CD4-positive, alpha-beta T cell treated with Interleukin-2 at 100 ng/mL for 4 hours (primary cell): ENCODE measurements at places on chromosomes 16 and 17.

- no peak for DNase-seq
Measured at GRCh38 chr17:77649717-77650211, 308.7 kb upstream of the TNRC6C start.

DNA sequence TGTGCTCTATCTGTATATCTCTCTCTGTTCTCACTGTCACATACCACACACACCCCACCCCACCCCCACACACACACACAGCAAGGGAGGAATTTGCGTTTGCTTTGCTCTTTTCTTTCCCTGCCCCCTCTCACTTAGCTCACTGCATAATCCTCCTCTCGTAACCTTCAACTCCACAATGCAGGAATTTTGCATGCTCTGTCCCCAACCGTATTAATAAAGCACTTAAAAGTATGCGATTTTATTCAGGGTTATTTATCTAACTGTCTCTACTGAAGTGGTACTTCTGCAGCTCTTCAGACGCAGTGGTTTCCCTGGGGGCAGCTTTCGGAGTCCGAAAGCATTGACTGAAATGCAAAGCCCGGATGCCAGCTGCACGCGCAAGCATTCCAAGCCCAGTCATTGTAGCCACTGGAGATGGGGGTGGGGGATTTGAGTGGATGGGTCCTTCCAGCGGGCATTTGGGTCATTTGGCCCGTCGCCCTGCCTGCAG is 105.4 kb upstream of the RBFOX1 start:
- DNase-seq: no peak

DNA sequence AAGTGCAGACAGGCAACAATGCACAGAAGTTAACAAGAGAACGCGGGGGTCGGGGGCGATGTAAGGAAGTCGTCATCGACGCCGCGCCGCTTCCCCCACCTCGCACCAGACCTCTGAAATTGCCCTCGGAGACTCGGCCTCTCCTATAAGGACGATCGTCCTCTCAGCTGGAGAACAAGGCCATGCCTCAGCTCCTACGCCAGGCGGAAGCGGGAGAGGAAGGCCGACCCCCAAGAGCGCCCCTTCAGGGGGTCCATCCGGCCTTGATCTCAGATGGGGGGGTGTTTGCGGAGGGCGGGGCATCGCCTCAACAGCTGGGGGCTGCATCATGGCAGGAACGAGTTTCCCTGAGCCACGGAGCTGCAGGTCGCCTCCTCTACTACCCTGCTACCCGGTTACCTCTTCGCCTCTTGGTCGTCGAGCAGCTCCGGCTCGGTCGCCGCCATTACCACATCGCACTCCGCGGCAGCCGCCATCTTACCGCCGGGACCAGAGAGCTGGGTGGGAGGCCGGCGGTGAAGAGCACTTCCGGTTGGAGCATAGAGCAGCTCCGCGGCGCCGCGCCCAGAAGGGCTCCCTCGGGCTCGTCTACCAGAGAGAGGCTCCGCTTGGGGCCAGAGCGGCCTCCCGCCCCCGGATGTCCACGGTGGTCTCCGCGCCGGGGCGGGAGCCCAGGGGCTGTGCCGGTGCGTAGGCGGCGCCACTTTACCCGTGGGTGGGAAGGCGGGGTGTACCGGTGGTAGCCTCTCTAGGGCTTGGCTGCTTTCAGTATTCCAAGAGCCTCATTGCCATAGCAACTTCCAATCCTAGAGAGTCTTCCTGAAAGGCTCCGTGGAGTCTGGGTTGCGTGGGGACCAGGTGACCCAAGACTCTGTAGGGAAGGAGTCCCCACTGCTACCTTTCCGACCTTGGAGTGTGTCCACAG is at the start of gene DNAJC7:
Gene DNAJC7 (minus strand): TSS at position 499 of the 925 bp plus-strand sequence. CDS start 23 bp downstream, at position 476.
- peak; percentile 91 for DNase-seq

DNA sequence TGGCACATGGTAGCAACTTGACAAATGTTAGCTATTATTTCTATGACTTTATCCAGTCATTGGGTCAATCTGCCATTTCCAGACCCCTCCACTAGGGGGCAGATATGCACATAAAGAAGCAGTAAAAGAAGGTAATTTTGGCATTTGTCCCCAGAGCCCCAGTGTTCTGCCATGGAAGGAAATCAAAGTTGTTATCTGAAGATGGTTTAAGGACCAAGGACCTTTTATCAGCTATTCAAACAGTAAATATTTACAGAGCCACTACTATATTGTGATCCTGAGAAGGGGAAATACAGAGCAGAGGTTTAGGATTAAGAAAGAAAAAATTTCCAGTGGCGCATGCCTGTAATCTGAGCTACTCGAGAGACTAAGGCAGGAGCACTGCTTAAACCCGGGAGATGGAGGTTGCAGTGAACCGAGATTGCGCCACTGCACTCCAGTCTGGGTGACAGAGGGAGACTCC is 20.0 kb downstream of the TRAF4 start:
- peak; percentile 87 for DNase-seq

GRCh38 chr17:27402943-27403342 is 53.3 kb upstream of the KSR1 start:
- no peak for DNase-seq

- DNase-seq: no peak
Measured at GRCh38 chr17:20315311-20315710, 152.0 kb downstream of the LGALS9B start.

GRCh38 chr16:72886346-72886974 is 161.5 kb downstream of the ZFHX3 start:
- no peak for DNase-seq

- no peak for DNase-seq
Measured at GRCh38 chr16:19328364-19328763, 42.8 kb downstream of the CLEC19A start.

GRCh38 chr17:38967290-38967738 is at the start of gene FBXO47:
FBXO47 (minus strand) TSS chr17:38967403; CDS start chr17:38963025, 4,378 bp downstream.
- peak; percentile 85 for DNase-seq

DNA sequence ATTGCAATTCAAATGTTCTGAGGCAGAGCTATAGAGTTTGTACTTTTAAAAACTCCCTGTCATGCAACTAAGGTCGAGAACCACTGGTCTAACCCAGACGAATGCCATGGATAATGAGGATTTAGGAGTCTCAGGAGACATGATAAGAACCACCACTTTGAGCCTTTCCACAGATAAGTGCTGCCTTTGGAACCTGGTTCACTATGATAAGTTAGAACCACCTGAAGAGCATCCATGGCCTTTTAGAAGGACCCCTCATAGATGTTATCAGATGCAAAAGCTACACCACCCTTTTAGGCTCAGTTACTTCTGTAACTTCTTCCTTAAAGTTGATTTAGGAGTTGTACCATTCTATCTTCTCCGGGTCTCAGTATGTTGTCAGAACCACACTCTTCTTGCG is 350.6 kb upstream of the CCL2 start:
- DNase-seq: no peak

DNA sequence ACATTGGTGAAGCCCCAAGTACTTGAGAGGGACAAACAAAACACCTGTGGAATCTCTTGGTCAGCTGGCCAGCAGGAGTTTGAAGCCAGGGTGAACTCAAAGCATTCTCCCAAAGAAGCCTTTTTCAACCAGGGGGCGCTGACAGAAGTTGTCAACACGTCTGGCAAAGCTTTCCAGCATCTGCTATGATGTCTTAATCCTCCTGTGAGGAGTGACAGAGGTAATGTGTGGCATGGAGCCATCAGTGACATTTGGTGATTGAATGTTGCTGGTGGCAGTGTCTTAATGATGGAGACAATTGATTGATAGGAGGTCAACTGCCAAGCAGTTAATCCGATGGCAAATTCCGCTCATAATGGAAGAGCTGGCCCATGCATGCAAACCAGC is 257.6 kb upstream of the HSBP1 start:
- no peak for DNase-seq

DNA sequence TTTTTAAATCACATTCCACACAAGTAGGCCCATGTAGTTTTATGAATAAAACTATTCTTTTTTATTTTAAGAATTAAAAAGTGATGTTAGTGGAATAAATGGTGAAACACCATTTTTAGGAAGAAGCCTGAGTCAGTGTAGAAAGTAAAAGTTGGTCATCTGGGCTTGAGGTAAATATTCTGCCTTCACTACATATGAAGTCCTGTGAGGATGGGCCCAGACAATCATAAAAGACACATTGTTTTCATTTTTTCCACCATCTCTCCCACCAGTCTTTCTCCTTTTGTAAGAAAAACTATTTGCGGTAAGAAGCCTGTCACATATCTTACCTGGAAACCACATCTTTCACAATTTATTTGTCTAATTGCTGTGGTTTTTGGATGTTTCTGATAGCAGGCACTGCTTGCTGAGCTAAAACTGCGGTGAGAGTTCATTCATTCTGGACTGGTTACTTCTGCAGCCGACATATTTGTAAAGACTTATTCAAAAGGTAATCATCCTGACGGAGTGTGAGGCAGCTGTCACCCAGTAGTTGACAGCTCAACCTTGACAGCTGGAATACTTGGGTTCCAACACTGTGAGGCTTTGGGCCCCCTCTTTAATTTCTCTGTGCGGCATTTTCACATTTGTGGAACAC is 10.6 kb upstream of the RFFL start:
- DNase-seq: peak; percentile 47

GRCh38 chr17:53909802-53910201 is 87.1 kb downstream of the KIF2B start:
- DNase-seq: no peak

GRCh38 chr16:85880861-85881260 is 18.1 kb upstream of the IRF8 start:
- DNase-seq: no peak

DNA sequence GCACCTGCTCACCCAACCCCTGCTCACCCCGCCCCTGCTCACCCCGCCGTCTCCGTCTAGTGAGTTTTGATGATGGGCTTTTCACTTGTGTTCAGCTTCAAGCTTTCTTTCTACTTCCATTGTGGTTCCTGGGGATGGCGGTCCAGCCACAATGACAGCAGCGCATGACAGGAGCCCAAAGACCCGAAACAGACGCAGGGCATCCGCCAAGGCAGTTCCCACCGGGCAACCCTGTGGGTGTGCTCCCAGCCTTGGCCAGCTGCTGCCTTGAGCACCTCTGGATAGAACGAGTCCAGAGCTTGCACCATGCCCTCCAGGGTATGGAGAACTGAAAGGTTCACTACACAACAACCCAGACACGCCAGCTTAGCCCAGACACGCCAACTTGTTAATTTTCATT is 92.9 kb upstream of the CHMP6 start:
- DNase-seq: no peak
